Endothelial cell (in vitro differentiated cells): ENCODE measurements at places on chromosomes 1 and 21. TPM values are rescaled to one million over a fixed set of nuclear protein-coding genes. Genes with fewer than 3 reads are reported as not detected.
A peak's percentile ranks its signal among the peaks of the same experiment; 100 is the strongest.

GRCh38 chr1:119341372-119341947, 27.1 kb upstream of the HAO2 start:
- no peak for DNase-seq

GRCh38 chr1:185035258-185035657, 10.1 kb upstream of the RNF2 start:
- no peak for DNase-seq

- no peak for DNase-seq
Observed at GRCh38 chr1:67618285-67619018, 66.5 kb upstream of the GADD45A start.

CD48 gene
- not detected for total RNA-seq

DNA sequence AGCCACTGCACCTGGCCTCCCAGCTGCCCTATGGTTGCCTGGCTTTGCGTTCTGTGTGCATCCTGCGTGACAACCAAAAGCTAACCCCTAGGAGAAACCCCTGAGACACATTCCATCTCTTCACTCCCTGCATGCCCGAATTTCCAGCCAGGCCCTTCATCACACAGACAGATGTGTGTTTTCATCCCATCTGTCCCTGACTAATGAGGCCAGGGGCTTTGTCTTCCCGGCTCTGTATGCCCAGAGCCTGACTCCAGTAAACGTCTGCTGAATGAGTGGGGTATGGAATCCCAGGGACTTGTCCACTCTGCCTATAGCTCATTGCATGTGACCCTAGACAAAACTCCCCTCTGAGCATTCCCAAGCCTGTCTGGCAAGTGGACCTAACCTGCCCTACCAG, 9.6 kb downstream of the ESPN start:
- DNase-seq, result no peak

GRCh38 chr1:225942574-225942973, 1.6 kb upstream of the LEFTY2 start:
- DNase-seq, result no peak

- DNase-seq, result no peak
Observed at GRCh38 chr1:22888320-22889075, 84.2 kb downstream of the LACTBL1 start.

- no peak for DNase-seq
Observed at GRCh38 chr1:218401998-218402785, 57.1 kb downstream of the TGFB2 start.

- DNase-seq, result no peak
Observed at GRCh38 chr1:204044448-204044847, 28.5 kb upstream of the SOX13 start.

- no peak for DNase-seq
Observed at GRCh38 chr1:201181323-201181722, 9.3 kb upstream of the IGFN1 start.

DNA sequence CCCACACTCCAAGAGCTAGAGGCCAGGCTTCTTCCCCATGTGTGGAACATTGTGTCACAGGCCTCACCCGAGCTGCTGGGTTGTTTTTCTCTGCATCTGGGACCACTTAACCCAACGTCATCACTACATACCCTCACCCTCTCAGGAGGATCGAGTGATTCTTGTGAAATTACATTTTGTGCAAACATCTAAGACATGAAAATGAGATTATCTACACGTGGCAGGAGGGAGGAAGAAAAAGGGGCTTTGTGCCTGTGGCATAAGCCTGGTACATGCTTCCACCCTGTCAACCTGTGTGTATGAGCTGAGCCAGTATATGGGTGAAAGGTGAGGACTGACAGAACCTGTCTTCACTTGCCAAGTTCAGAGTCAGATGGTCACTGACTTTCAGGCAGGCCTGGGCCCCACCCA, 1.6 kb downstream of the CPT2 start:
- DNase-seq, result no peak

GRCh38 chr21:31363720-31364119, 19.7 kb upstream of the TIAM1 start:
- peak; percentile 14 for DNase-seq

- no peak for DNase-seq
Observed at GRCh38 chr1:158039380-158039779, 45.9 kb downstream of the KIRREL1 start.

LMOD1 gene
- total RNA-seq, result not detected

- DNase-seq, result no peak
Observed at GRCh38 chr1:186865253-186865652, 36.5 kb downstream of the PLA2G4A start.

GRCh38 chr1:156385534-156386031, 16.6 kb downstream of the RHBG start:
- peak; percentile 67 for DNase-seq

GRCh38 chr1:196545222-196545621, 63.0 kb downstream of the KCNT2 start:
- DNase-seq, result no peak

DNA sequence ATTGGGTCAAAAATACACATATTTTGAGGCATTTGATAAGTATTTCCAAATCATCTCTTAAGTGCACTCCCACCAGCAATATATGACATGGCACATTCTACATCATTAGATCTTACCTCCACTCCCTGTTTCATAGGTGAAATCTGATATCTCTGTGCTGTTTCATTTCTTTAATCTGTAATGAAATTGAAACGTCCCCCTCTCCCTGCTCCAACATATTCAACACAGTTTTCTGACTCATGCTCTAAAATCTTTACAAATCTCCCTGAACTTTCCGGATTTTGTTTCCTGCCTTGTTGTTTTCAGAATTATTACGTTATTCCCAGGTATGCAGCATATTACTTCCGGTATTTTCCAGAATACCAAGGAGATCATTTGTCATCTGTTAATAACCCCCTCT, 66.1 kb upstream of the AKT3 start:
- no peak for DNase-seq

GRCh38 chr1:248850124-248850523, 8.8 kb downstream of the ZNF692 start:
- DNase-seq, result no peak

DNA sequence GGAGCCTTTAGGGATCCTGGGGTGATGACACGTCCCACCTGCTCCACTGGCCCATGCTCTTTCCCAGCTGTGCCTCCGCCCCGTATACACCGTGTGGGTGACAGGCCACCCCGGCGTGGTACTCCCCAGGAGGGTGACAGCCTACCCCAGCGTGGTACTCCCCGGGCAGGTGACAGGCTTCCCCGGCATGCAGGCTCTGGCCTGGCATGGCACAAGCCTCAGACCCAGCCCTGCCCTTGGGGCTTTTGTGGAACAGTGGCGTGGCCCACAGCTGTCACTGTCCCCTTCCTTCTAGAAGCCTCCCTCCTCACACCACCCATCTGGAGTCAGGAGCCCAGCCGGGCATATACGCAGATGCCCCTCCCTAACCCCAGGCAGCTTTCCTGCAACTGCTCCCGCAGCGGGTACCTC, 4.7 kb upstream of the PFKL start:
- no peak for DNase-seq

DNA sequence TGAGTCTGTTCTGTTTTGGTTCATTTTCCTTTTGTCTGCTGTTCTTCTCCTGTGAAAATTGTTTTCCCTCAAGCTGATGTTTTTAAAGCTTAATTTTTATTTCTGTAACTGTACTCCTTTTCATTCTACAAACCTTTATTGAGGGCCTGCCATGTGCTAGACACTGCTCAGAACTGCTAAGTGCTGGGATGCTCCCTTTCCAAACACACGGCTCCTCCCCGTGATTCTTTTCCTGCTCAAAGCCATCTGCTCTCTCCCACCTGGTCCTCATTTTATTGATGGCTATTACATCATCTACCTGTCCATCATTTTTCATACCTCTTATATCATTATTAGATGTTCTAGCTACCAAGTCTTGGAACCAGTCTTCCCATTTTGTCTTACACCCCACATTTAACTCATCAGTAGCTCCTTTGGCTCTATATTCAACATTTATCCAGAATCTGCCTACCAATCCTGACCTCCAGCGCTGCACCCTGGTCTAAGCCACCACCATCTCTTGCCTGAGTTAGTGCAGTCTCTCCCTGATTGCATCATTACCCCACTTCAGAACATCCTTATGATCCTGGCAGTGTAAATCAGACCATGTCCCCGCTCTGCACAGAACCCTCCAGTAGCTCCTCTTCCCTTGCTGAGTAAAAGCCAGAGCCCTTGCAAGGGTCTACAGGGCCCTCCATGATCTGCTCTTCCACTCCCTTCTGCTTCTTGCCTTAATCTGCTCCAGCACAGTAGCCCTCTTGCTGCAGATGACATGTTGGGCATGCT, 118.1 kb downstream of the CACNA1E start:
- no peak for DNase-seq

DNA sequence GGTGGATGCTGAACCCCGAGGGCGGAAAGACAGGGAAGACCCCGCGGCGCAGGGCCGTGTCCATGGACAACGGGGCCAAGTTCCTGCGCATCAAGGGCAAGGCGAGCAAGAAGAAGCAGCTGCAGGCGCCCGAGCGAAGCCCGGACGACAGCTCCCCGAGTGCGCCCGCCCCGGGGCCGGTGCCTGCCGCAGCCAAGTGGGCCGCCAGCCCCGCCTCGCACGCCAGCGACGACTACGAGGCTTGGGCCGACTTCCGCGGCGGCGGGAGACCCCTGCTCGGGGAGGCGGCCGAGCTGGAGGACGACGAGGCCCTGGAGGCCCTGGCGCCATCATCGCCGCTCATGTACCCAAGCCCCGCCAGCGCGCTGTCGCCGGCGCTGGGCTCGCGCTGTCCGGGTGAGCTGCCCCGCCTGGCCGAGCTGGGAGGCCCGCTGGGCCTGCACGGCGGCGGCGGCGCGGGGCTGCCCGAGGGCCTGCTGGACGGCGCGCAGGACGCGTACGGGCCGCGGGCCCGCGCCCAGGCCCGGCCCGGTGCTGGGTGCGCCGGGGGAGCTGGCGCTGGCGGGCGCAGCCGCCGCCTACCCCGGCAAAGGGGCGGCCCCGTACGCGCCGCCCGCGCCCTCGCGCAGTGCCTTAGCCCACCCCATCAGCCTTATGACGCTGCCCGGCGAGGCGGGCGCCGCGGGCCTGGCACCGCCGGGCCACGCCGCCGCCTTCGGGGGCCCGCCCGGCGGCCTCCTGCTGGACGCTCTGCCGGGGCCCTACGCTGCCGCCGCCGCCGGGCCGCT, 20.7 kb downstream of the FOXO6 start:
- DNase-seq, result no peak

GRCh38 chr21:20108016-20108415, 890.2 kb upstream of the NCAM2 start:
- no peak for DNase-seq
